Activated CD8-positive, alpha-beta memory T cell treated with anti-CD3 and anti-CD28 coated beads, Interleukin-2, amount 10 ng/mL, durations not matched to agents 7 days and 5 days (primary cell): ENCODE measurements at places on chromosomes 5 and 9. TPM values are rescaled to one million over a fixed set of nuclear protein-coding genes. Genes with fewer than 3 reads are reported as not detected.

The FBP1 gene
- 0.26 TPM for total RNA-seq

The CSF2 gene
- total RNA-seq: 4.9 TPM

The IQGAP2 gene
- total RNA-seq: 70.2 TPM

The QRFP gene
- total RNA-seq: not detected

The LCN15 gene
- total RNA-seq: not detected

The DRD1 gene
- not detected for total RNA-seq

The SH2D3C gene
- 87.8 TPM for total RNA-seq

The CD14 gene
- total RNA-seq: 0.56 TPM

The SPATA31C1 gene
- total RNA-seq: not detected

The CFAP77 gene
- not detected for total RNA-seq

The IL7R gene
- total RNA-seq: 10.4 TPM

The TMEM174 gene
- total RNA-seq: not detected

The CNTNAP3 gene
- not detected for total RNA-seq

The HTR1A gene
- total RNA-seq: not detected

The SPINK13 gene
- total RNA-seq: not detected

The SLC34A1 gene
- 0.85 TPM for total RNA-seq

The PCAT7 gene
- total RNA-seq: not detected

The TAF7 gene
- total RNA-seq: 57.3 TPM

The TPPP gene
- 0.20 TPM for total RNA-seq

The LRRC19 gene
- total RNA-seq: not detected

The TBC1D2 gene
- 2.7 TPM for total RNA-seq

The PTGER4 gene
- 79.1 TPM for total RNA-seq

The GPR150 gene
- total RNA-seq: 0.58 TPM
